ENCODE measurements at places on chromosomes 2 and 18. TPM values are rescaled to one million over a fixed set of nuclear protein-coding genes. Genes with fewer than 3 reads are reported as not detected.

ALPI gene
- not detected for total RNA-seq

DNA sequence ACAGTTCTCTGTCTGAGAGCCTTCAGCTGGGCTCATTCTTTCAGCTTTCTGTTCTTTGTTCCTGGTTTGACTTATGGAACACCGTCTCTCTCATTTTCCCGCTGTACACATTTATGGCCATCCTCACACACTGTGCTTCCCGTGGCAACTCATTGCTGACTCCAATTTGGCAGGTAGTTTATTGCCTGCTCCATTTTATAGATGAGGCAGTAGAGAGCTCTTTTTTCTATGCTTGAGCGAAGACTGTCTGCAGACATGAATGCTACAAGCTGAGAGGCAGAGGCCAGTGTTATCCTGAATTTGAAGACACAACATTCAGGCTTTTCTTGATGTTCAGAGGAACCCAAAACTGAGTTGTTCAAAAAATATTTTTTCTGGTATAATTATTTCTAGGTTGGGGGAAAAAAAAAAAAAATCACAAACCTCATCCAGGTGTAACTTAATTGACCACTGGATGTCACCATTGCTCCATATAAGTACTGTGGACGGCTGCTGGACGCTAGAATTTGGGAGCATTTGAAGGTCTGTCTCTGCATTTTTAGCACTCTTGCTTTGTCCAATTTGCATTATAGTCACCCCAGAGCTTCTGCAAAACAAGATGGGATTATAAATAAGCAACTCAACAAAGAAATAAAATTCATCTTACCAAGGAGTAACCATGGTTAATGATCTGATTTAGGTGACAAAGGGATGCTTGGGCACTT lies 83.5 kb downstream of the HRH4 start:
- DNase-seq = peak; percentile 40

SIGLEC15 gene
- 1.1 TPM for total RNA-seq

DNA sequence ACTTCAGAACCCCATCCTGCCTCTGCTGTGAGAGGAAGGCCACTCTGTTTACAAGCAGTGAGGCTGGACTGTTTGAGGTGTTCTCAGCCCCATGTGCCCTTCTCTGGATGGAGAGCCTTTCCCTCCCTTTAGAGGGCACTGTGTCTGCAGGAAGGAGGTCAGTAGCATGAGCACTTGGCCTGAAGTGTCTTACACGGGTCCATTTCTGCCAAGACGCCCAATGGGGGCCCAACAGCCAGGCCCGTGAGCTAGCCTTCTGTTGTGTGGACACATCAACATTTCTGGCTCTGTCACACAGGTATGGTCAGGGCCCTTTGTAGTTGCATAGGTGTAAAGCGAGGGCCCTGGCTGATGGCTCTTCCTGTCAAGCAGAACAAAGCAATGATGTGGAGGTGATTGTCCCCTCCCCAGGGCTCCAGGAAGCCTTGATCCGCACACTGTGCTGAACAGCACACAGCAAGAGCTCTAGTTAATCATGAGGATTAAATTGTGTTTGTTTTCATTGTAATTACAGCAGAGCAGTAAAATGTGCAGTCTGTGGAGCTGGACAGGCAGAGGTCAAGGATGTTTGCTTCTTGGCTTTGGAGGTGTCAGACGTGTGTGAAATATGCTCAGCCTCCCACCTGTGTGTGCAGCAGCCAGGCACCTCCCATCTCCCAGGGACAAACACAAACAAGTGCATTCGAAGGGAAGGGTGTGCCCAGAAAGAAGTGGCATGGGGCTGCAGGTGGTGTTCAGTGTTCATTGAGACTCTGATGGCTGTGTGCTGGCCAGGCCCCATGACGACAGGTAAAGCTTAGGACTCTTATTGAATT lies 132.1 kb downstream of the SH3RF3 start:
- DNase-seq = peak; percentile 34

- no peak for DNase-seq
Observed at GRCh38 chr2:178211943-178212342, 17.6 kb downstream of the OSBPL6 start.

DNA sequence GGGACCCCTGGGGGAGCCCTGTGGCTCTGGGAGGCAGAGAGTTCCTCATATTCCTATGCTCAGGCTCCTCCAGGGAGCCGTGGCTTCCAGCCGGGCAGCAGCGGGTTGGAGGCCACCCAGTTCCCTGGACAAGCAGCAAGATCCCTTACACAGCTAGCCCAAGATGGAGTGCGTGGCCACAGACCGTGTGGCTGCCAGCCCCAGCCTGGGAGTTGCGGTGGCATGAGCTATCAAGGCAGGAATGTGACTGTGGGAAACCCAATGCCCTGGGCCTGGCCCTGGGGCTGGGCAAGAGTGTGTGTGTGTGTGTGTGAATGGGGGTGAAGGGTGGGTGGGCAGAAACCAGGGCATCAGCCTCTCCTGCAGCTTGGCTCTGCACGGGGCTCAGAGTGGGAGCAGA lies 130.5 kb downstream of the DYSF start:
- no peak for DNase-seq

DNA sequence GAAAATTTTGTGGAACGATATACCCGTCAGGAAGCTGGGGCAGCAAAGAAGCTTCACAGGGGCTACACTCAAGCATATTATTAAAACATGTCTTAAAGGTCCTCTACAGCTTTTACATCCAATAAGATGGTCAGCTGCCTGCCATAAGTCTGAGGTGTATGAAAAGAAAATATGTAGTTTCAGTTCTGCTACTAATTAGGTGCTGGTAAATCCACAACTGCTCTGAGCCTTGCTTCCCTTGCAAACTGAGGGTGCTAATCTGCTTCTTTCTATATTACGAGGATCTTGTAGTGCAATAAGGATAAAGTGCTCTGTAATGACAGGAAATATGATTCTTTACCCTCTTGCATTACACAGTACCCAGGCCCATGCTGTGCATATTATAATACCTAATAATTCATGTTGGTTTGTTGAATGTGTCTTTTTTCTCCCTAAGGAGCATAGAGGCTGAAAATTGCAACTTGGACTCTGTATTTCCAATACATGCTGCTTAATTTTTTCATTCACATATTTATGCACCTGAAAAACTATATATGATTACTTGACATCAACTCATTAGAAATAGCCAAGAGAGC lies 14.5 kb upstream of the SLC8A1 start:
- no peak for DNase-seq

DNA sequence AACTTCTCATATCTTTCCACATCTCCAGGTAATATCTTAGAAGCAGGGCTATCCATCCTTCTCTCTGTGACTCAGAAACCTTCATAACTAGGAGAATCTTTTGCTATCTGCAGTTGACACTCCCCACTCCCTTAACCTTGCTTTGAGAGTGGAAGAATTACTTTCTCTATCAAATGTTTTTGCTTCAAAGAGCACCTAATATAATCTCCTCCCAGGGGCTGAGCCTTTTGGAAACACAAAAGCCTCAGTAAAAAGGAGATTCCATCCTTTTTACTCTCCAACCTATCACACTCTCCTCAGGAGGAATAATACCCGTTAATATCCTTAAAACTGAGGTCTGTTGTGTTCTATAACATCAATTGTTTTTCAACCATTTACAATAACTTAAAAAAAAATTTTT lies 94.9 kb upstream of the DNAJC10 start:
- DNase-seq = no peak

DNA sequence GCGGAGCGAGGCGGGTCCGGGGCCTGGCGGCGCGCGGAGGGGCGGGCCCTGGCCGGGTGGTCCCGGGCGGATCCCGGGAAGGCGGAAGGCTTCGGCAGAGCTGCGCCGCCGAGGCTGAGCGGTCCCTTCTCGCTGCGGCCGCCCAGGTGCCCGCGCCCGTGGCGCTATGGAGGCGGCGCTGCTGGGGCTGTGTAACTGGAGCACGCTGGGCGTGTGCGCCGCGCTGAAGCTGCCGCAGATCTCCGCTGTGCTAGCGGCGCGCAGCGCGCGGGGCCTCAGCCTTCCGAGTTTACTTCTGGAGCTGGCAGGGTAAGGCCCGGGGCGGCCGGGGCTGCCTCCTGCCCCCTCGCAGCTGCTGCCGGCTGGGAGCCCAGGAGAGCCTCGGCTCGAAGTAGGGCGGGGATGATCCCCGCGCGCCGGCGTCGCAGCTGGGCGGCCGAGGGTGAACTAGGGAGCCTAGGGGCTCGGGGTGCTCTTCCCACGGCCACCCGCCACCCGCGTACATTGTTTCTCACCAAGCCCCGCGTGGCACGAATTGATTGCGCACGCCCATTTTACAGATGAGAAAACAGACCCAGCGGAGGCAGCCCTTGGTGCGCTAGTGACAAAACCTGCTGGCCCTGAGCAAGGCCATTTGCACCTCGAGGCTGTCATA lies at the start of gene SLC66A3:
TSS of gene SLC66A3 (plus strand) at position 87 of the 655 bp plus-strand sequence. CDS start at position 167, 80 bp downstream.
- peak; percentile 87 for DNase-seq

DNA sequence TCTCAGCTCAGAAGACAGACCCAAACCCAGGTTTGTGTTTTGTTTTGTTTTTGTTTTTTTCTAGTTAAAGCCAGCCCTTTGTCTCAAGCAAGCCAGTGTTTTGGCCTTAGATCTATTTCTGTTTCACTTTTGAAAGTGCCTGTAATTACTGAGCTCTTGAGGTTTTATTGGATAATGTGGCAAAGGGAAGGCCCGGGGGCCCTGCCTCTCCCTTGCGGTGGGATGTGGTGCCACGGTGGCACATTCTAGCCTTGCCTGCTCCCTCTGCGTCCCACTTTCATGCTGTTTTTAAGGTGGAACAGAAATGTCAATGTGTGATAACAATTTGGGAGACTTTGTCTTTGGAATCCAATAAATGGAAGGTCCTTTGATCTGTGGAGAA lies 2.5 kb downstream of the HPCAL1 start:
- DNase-seq = no peak

SETBP1 gene
- 0.28 TPM for total RNA-seq

- no peak for DNase-seq
Observed at GRCh38 chr2:127288274-127288673, 5.7 kb downstream of the ERCC3 start.

PRSS56 gene
- total RNA-seq = not detected

- DNase-seq = peak; percentile 61
Observed at GRCh38 chr2:85524336-85524908, 14.5 kb upstream of the MAT2A start.

YWHAQ gene
- 196 TPM for total RNA-seq

DNA sequence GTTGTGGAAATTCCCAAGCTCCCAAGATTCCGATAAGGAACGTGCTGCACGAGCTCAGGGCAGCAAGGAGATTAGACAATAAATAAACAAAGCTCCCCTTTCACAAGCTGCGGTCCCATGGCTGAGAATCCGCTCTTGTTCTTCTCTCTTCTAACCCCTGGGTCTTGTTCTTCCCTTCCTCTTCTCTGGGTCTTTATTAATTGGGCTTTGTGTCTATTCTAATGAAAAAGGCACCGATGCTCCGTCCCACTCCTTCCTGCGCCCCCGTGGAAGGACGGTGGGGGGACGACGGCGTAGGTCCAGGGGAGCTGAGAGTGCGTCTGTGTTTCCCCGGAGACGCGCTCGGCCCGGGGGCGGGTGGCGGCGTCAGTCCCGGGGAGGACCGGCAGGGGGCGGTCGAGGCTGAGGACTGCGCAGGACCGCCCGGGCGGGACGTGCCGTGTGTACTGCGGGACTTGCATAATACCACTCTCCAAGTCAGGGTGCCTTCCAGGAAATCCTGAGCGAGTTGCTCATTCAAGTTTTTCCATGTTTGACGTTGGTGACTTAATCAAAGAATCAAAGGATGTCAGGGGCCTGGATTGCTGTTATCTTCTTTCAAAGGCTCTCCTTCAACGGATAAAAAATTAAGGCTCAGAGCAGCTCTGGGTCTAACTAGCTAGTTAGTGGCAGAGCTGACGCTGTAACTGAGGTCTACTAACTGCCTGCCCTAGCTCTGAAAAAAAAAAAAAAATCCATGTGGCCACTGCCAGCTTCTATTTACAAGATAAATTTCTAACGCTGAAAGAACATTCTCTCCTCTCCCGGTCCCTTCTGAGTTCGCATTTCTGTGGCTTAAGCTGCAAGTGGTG lies 321.4 kb downstream of the TGIF1 start:
- peak; percentile 96 for DNase-seq

- DNase-seq = no peak
Observed at GRCh38 chr18:48391868-48392267, 17.3 kb downstream of the ZBTB7C start.

ANKRD29 gene
- 0.18 TPM for total RNA-seq

GRCh38 chr2:199405241-199405640 lies 52.5 kb downstream of the SATB2 start:
- peak; percentile 17 for DNase-seq

NGEF gene
- 1.1 TPM for total RNA-seq

GRCh38 chr2:44902217-44903137 lies 39.0 kb upstream of the SIX3 start:
- DNase-seq = no peak

- no peak for DNase-seq
Observed at GRCh38 chr2:48749291-48750127, 6.0 kb downstream of the LHCGR start.

RAPH1 gene
- total RNA-seq = 13.1 TPM

DNA sequence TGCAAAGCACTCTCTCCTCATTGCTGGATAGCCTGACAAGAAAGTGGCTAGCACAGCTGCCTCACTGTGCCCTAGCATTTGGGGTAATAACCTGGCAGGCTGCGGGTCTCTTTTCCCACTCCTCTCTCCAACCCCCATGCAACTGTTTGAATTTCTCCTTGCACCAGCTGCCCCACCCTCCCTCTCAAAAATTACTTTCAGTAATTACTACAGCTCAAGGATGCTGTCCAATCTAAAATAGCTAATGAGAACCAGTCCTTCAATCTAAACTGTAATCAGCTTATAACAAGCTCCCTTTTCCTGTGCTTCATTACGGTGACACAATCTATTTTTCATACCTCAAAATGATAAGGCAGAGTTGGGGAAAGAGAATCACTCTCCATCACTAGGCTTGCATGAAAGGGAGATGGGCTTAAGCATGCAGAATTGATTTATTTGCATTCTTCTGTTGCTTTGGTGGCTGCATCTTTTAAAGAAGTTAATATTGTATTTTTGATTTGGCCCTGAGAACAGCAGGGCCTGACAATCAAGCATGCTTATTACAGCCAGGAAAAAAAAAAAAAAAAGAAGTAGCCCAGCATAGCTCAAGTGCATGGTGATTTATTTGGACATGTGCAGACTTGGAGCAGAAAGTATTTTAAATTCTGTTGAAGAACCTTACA lies 881.8 kb downstream of the SLC4A3 start:
- no peak for DNase-seq

DNA sequence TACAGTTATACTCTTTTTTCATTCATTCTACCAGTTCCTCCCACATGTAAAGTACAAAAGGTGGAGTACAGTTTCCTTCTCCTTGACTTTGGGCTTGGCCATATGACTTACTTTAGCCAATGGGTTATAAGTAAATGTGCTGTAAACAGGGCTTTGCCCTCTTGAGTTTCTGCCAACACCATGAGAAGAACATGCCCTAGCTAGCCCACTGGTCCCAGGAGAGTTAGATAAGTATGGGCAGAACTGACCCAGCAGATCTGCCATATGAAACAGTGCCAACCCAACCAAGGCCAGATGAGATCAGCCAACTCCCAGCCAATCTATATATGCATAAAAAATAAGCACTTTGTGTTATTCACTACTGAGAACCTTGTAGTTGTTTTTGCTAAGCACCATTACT lies 25.5 kb downstream of the ZC3H8 start:
- no peak for DNase-seq

DNA sequence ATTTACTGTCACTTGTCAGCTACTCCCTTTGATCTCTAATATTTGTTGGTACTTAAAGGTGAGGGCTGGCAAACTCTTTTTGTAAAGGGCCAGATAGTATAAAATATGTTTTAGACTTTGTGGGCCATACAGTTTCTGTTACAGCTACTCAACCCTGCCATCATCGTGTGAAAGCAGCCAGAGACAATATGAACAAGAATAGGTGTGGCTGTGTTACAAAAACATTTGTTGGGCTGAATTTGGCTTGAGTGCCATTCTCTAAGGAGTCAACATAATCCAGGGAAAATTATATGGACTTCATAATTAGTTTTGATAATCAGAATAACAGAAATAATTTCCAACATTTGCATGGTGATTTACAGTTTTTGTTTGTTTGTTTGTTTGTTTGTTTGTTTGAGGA lies 190.6 kb downstream of the LTBP1 start:
- DNase-seq = no peak

Data from IMR-90 (cell line).